ENCODE measurements at places on chromosomes 5 and 9.

GRCh38 chr9:111149018-111149759, 110.9 kb upstream of the LPAR1 start:
- no peak for DNase-seq

GRCh38 chr9:93125331-93125894, 8.6 kb downstream of the NINJ1 start:
- no peak for DNase-seq

GRCh38 chr9:99590410-99590809, 231.3 kb upstream of the NR4A3 start:
- no peak for DNase-seq

GRCh38 chr9:14393418-14393817, 79.5 kb upstream of the NFIB start:
- no peak for DNase-seq

- no peak for DNase-seq
Observed at GRCh38 chr5:72505539-72506157, 1.6 kb downstream of the ZNF366 start.

GRCh38 chr5:14057289-14057688, 85.9 kb upstream of the TRIO start:
- DNase-seq = no peak

GRCh38 chr9:2838371-2839000, 5.4 kb downstream of the PUM3 start:
- no peak for DNase-seq

DNA sequence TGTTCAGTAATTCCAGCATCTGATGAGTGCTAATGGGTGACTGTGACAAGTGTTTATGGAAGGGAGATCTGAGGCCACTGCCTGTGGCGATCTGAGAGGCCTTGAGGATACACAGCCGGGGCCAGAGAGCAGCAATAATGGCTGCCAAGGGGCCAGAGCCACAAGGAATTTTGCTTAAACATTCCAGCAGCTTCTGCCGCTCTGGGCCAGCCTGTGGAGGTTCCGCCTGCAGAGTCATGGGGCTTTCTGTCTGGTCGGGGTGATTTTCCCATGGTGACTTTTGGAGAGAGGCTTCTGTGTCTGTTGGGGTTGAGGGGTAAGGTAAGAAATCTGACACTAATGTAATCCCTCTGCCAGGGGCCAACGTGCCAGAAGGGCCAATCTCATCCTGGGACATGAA, 353.5 kb downstream of the ADAMTS6 start:
- DNase-seq = no peak

- DNase-seq = no peak
Observed at GRCh38 chr5:125393221-125393815, 646.9 kb upstream of the ZNF608 start.

DNA sequence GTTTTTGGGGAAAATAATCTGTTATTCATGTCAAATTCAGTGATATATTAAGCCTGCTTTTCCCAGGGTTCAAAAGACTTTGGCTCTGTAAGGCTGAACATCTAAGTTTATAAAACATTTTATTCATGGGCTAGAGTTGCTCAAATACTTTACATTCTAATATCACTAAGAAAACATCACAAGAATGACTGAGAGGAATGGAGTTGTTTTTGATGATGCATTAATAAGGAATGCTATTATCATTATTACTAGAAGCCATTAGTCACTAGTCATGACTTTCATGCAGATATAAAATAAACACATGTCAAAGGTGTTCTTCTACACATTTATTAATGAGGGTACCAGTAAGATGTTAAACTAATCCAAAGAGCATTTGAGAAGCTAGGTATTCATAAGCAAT, 185.5 kb upstream of the KCNN2 start:
- DNase-seq = no peak

DNA sequence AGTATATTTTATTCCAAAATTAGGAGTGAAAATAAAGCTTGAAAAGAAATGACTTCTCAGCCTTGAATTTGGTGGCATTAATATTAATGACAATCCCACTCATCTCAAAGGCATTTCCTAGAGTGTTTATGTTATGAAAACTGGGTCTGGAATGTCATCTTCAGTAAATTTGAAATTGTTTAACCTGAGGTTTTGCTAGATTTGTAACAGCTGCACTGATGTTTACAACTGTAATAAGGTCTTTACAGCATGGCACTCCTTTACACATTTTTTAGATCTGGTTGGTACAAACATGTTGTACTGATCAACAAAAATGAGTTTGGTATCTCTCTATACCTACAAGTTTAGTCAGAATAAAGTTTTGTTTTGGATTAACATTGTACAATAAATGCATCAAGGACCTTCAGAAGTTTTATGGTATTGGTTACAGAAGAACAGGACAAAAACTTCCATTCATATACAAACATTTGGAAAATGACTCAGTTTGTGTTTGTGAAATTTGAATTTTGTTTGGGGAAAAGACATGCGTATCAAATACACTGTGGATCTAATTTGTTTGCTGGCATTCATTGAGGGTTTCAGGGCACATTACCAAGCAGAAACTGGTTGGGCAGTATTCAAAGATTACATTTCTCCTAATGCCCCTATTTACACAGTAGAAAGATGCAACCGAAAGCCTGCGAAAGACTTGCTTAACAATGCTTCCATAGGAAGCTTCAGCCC, 11.6 kb downstream of the FANCC start:
- peak; percentile 34 for DNase-seq

All from HS-27A (cell line).